Right cardiac atrium (tissue), 5 donors: ENCODE measurements at places on chromosomes 7 and 10. TPM values are rescaled to one million over a fixed set of nuclear protein-coding genes. Genes with fewer than 3 reads are reported as not detected.

DNA sequence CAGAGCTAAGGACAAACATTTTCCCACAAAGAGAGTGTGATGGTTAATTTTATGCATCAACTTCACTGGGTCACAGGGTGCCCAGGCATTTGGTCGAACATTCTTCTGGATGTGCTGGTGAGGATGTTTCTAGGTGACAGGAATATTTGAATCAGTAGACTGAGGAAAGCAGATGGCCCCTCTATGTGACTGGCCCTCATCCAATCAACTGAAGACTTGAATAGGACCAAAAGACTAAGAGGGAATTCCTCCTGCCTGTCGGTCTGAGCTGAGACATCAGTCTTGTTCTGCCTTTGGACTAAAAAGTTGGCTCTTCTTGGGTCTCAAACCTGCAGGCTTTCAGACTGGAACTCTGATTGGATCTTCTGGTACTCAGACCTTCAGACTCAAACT is 44.4 kb downstream of the AFAP1L2 start:
- no peak for DNase-seq

- no peak for DNase-seq
These were observed 1.9 kb downstream of the CHAT start for GRCh38 chr10:49615721-49616120.

Gene ADCYAP1R1
- 1.8 TPM for total RNA-seq

GRCh38 chr7:26645121-26645520 is 219.3 kb downstream of the SKAP2 start:
- DNase-seq: no peak

Gene KAT6B
- 47.5 TPM for total RNA-seq

GRCh38 chr7:79790656-79791262 is 337.3 kb upstream of the MAGI2 start:
- DNase-seq: no peak

DNA sequence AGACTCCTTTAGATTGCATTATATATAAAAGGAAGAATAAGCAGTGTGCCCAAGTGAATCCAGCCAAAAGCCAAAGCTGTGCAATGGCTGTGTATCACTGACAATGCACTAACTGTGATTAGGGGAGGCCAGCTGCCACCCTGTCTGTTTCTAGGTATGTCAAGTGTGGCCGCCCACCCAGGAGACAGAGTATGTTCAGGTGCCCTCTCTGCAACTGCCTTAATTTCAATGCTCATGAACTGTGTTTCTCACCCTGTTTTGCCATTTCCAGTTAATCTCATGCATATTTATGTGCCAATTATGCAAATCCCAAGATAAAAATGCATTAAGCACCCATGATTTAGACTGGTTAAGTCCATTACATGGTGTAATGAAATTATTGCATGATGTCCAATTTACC is 159.4 kb downstream of the FRMD4A start:
- DNase-seq: no peak

Gene SUFU
- total RNA-seq: 11.4 TPM

Gene ANKRD2
- total RNA-seq: 19.3 TPM

GRCh38 chr10:32000937-32001336 is 55.3 kb downstream of the KIF5B start:
- no peak for DNase-seq

Gene GIMAP5
- 9.3 TPM for total RNA-seq

DNA sequence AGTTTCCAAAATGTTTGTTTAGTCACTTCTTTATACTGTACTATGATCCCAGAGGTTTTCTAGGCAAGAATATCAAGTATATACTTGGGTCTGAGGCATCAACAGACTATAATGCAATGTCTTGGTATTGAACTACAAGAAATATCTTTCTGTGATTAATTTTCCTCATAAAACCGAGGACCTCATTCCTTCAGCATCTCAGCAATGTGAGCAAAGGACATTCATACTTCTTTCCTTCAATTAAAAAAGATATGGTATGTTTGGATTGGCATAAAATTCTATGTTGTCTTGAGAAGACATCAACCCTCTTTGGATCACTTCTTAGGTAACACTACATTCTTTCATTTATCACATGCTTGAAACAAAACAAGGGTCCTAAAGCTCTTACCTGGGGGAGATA is 524.5 kb downstream of the PHTF2 start:
- no peak for DNase-seq

GRCh38 chr7:54788664-54789063 is 29.7 kb upstream of the SEC61G start:
- no peak for DNase-seq

DNA sequence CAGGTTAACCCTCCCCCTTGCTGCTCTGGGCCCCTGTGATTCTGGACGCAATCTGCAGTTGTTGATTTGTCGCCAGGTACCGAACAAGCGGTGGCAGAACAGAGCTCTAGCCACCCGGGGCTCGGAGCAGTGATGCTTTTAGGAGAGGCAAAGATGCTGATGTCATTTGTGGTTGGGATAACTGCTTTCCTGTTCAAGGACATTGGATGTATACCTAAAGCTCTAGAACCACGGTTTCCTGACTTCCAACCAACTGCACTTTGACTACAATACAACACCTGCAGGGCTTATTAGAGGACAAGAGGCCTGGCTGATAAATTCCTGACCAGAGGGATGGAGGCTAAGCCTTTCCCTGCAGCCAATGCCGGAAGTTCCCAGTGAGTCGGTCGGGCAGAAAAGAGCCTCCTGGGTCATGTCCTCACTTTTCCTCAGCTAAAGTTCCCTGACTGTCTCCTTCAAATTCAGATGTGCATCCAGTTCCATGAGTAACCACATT is 6.5 kb upstream of the RBM20 start:
- DNase-seq: no peak

DNA sequence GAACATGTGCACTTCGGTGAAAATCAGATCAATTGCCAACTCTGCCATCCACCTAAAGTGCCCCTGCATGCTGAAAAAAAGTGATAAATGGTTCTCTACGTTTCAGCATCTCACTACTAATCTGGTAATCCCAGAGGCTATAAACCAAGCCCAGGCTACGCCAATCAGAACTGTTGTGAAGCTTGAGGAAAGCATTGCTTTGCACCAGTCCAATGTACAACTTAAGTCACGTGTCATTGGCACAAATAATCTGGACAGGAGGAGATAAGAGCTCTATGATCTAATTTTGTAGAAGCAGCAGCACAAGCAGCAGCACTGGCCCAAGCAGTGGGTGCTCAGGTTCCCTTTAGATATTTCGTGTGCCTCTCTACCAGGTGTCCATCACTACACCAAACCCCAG is 4.4 kb upstream of the EGR2 start:
- DNase-seq: no peak

- DNase-seq: no peak
These were observed 22.9 kb downstream of the TBXAS1 start for GRCh38 chr7:139851770-139852481.

DNA sequence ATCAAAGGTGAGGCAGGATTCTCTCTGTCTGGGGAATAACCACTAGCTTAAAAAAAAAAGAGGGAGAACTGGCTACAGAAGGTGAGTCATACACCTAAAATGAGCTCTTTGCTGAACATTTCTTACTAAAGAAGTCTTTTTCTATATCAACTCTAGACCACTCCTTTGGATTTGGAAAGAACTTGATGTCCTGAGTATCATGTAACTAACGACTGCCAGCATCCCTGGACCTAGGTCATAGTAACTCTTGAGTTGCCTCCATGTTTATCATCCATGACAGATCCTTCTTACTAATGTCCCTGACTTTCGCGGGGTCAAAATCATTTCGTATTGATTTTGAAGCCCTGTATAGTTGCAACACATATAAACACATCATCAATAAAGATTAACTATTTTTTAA is 89.1 kb downstream of the CNOT4 start:
- DNase-seq: no peak

DNA sequence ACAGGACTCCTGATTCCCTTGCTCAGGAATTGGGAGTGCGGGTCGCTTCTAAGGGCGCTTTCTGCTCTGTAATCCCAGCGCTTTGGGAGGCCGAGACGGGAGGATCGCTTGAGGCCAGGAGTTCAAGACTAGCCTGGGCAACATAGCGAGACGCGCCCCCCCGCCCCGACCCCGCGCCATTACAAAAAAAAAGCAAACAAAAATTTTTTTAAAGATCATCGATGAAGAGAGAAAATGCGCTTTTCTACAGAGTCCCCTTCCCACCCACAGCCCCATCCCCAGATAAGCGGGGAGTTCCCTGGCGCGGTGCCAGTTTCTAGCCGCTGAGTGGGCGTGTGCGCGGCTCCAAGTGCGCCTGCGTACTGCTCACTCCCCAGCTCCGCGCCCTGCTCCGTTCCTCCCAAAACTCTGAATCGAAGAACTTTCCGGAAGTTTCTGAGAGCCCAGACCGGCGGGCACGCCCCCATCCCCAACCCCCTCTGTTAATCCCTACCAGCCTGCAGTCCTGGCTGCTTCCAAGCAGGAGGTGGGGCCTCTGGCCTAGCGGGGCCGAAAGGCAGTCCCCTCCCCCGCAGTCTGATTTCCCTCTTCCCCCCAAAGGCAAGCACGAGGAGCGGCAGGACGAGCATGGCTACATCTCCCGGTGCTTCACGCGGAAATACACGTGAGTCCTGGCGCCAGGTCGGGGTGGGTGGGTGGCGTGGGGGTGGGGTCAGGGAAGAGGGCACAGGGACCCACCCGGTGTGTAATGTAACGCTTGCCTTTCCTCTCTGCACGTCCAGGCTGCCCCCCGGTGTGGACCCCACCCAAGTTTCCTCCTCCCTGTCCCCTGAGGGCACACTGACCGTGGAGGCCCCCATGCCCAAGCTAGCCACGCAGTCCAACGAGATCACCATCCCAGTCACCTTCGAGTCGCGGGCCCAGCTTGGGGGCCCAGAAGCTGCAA is 1.0 kb downstream of the HSPB1 start:
- peak; percentile 96 for DNase-seq

DNA sequence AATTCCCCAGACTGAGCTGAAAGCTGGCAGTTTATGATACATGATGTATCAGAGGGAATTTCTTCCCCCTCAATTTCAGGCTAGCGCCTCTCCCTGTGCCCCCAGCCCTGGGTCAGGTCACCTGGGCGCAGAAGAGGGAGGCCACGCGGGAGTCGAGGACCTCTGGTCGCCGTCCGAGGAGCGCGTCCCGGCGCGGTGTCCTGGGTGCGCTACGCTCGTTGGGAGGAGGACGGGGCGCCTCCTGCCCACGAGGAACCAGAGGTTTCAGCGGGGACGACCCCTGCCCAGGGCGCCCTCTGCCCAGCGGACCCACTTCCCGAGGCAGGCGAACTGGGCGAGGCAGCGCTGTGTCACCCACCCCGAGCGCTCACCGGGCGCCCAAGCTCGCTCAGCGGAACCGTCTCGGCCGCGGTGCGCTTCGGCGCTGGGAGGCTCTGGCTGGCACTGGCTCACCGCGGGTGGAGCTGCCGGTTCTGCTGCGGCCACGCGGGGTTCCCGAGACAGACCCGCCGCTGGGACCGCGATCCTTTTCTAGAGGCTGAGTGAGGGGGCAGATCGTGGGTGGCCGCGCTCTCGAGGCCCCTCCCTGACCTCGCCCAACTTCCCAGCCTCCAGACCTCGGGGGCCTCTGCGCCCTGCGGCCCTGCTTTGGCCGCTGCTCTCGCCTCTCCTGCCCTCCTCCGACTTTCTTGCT is at the start of gene FAM237B:
Gene FAM237B, minus strand, starts transcription at position 504 of the 694 bp plus-strand sequence. CDS start 1,556 bp downstream, outside the sequence.
- DNase-seq: peak; percentile 57

Gene COL28A1
- 5.3 TPM for total RNA-seq

Gene PON3
- 1.9 TPM for total RNA-seq

GRCh38 chr7:44224974-44225565 is 24.3 kb downstream of the YKT6 start:
- peak; percentile 17 for DNase-seq

Gene PROSER2
- total RNA-seq: 1.5 TPM
